Umbilical cord (tissue), 2 donors: ENCODE measurements at places on chromosomes 5 and 9.

- no peak for DNase-seq
Measured at GRCh38 chr5:72386639-72387038, 66.5 kb downstream of the PTCD2 start.

- peak; percentile 29 for DNase-seq
Measured at GRCh38 chr5:756865-757345, 27.6 kb downstream of the ZDHHC11B start.

DNA sequence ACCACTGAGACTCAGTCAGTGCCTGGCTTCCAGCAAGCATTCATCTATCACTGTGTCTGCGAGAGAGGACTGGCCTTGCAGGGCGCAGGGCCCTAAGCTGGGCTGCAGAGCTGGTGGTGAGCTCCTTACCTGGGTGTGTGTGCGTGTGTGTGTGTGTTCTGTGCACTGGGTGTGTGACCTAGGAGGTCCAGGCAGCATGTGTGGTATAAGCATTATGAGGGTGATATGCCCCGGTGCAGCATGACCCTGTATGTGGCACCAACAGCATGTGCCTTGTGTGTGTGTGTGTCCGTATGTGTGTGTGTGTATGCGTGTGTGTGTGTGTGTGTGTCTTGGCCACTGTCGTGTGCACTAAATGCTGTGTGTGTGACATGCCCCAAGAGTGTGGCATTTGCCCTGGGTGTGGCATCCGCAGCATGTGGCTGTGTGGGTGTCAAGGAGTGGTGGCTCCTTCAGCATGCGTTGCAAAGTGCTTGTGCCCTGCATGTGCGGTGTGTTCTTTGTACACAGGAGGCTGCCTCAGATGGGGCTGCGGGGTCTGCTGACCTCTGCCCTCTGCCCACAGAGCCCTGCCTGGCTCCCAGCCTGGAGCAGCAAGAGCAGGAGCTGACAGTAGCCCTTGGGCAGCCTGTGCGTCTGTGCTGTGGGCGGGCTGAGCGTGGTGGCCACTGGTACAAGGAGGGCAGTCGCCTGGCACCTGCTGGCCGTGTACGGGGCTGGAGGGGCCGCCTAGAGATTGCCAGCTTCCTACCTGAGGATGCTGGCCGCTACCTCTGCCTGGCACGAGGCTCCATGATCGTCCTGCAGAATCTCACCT lies 3.3 kb downstream of the FGFR4 start:
- DNase-seq = no peak

- no peak for DNase-seq
Measured at GRCh38 chr9:22005702-22006606, 3.2 kb downstream of the CDKN2B start.

DNA sequence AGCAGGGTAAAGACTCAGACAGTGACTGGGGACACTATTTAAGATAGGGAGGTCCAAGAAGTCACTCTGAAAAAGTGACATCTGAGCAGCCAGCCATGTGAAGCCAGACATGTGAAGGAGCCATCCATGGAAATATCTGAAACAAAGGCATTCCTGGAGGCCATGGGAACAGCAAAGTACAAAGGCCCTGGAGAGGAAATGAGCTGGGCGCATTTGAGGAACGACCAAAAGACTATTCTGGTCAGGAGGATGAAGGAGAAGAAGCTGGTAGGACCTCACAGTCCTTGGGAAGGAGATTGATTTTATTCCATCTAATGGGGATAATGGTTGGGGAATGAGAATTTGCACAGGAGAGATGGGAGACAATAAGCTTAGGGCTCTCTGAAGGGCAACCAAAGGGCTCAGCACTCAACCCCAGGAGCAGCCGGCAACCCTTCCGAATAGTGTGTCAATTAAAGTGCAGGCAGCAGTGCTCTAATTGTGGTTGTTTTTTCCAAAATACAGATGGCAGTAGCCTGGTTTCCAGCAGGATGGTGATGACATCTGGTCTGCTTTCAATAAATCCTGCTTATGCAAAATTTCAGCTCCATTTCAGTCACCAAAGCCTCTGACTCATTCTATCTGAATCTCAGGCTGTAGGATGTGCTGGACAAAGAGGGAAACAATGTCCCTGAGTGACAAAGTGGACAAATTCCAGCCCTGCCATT lies 26.7 kb downstream of the FOXI1 start:
- peak; percentile 76 for DNase-seq
